T follicular helper cell (primary cell): ENCODE measurements at places on chromosomes 11 and 22.

- DNase-seq = no peak
Observed at GRCh38 chr11:30741039-30741550, 154.9 kb upstream of the MPPED2 start.

GRCh38 chr11:69048031-69048693, 570 bp upstream of the TPCN2 start:
- no peak for DNase-seq

DNA sequence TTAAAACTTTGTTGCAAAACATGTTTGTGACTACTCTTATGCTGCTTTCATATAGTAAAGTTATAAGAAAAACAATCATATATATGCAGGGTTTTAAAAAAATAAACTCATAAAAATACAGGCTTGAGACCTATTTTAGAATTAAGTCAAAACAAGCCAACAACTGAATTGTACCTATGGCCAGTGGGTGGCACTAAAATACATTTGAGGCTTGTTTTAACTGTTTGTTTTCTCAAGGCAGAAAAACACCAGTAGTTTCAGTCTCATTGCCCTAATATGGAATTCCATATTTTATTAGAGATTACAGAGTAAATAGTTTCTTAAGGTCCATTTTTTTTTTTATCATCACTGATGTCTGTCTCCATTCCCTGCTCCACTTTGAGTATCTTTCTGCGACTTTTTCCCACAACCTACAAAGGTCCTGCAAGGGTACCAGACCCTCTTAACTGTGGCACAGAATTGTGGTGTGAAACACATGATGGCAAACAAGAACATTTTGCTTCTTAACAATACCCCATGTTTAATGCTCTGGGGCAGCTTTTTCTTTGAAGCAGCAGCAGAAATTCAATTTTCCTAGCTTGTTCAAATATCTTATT, 8.5 kb upstream of the CCDC89 start:
- DNase-seq = no peak

GRCh38 chr11:132933703-132934102, 598.6 kb downstream of the OPCML start:
- DNase-seq = no peak

GRCh38 chr11:95760941-95761340, 28.6 kb downstream of the FAM76B start:
- DNase-seq = no peak

DNA sequence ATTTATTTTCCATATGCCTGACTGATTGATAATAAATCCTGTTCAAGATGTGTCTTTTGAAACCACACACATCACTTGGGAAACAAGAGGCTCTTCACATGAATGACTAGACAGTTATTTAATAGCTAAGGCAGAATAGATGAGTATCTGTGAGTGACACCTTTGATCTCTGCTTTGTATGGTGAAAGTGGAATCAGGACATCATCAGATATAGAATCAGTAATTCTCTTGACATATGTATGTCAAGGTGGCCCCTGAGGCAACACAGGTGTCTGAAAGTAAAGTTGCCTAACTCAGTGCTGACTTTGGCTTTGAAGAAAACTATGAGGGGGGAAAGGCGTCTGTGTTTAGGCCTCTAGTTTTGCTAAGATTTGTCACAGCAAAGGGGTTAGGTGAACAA, 11.5 kb upstream of the CASP4 start:
- no peak for DNase-seq

DNA sequence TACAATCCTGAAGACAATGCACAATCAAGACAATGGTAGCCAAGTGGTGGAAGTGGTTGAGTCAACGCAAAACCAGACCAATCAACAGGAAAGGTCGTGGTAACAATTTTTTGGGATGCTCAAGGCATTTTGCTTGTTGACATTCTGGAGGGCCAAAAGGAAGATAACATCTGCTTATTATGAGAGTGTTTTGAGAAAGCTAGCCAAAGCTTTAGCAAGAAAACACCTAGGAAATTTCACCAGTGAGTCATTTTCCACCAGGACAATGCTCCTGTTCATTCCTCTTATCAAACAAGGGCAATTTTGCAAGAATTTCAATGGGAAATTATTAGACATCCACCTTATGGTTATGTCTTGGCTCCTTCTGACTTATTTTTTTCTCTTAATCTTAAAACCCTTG, 1932.2 kb upstream of the RAG2 start:
- DNase-seq = no peak
